T-helper 2 cell (primary cell): ENCODE measurements at places on chromosomes 7 and 10.

DNA sequence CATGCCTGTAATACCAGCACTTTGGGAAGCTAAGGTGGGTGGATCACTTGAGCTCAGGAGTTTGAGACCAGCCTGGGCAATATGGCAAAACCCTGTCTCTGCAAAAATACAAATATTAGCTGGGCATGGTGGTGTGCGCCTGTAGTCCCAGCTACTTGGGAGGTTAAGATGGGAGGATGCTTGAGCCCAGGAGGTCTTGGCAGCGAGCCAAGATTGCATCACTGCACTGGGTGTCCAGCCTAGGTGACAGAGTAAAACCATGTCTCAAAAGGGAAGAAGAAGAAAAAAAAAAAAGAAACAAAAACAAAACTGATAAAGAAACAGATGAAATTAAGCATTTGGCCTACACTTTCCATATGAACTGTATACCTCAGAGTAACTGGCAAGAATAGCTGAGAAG lies 319.2 kb downstream of the PARD3 start:
- DNase-seq = no peak

DNA sequence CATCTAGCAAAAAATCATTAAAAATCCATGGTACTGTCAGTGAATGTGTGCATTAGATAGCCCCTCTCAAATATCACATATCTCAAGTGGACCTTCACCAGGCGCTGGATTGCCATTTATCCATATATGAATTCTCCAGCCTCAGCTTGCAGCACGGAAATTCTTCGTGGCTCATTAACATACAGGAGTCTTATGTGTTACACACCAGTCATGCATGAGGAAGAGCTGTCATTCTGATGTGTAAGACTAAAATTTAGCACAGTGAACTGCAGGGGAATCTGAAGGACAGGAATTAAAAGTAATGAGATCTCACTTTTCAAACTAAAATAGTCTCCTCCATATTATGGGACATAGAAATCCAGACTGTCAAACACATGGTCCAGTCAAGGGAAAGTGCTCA lies 542.4 kb upstream of the DPP6 start:
- DNase-seq = no peak

DNA sequence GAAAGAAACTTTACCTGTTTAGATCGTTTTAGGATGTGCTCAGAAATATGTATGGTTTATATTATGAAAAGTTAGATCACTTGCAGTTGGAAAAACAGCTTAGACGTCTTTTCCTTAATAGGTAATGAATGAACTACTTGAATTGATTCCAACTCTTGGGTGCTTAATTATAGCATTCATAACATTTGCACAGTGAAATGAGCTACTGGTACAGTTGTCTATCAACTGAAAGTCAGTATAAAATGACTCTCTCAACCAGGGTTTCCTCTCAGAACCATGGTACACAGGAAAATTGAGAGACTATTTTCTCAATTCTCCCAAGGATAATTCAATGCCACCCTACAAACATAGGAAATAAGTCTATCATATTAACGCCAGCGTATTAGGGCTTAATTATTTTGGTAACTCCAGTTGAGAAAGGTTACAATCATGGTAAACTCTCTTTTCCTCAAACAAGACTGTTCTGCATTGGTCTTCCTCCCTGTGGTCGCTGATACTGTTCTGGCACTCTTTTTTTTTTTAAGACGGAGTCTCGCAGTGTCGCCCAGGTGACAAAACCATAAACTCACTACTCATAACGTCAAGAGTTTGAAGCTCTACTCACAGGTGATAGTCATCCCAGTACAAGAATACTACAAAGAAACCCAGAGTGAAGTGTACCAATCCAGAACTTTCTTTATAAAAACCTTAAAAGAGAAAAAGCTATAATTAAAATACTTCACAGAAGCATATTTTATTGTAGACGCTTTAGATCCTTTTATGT lies 2.0 kb downstream of the ANLN start:
- DNase-seq = no peak

GRCh38 chr10:126476246-126476645 lies 88.0 kb upstream of the ADAM12 start:
- no peak for DNase-seq

DNA sequence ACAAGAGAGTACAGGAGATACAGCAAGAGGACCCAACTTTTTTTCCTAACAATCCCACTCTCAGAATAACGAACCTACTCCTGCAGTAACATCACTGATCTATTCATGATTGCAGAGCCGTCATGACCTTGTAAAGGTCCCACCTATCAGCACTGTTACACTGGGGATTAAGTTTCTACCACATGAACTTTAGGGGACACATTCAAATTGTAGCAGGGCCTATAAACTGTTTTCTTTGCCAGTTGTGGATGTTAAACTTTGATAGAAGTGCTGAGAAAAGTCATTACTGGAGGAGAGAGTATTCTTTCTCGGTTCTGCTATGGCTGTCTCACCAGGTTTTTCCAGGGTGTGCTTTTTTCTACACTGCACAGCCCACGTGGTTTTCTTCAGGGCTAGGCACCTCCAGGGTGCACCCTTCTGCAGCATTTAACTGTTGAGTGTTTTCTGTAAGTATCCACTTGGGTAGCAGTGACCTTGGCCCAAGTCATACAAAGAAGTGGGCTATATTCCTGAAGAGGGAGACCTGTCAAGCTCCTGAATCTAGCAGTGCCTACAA lies 131.6 kb upstream of the AHR start:
- DNase-seq = no peak

GRCh38 chr10:94353336-94353735 lies 9.4 kb downstream of the NOC3L start:
- DNase-seq = no peak

DNA sequence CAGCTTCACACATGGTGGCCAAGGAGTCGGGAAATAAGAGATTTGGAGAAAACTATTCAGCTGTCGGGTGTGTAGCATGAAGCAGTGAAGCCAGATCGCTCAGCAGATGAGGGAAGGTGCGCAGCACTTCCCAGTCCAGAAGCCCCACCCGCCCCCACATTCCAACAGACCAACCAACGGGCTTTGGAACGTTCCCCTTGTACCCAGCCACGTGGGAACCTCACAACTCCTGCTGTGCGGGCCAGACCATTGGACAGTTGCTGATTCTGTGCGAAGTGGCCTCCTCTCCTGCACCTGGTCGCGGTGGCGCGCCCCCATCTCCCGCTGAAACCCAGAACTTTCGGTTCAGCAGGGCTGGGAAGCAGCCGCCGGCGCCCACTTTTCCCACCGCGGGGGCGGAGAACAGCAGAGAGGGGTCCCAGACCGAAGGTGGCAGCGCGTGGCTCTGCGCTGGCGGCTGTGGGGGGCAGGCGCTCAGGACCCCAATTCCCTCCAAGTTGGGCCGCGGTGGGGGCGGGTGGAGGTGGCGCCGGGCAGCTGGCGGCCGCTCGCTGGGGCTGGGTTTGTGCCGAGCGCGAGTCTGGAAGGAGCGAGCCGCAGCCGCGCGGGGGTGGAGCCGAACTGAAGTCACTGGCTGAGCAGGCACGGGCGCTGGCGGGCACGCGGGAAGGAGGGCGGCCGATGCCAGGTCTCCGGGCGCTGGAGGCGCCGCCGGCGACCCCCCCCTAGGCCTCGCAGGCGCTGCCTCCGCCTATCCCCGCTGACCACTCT lies 1301.5 kb upstream of the SORCS1 start:
- no peak for DNase-seq

DNA sequence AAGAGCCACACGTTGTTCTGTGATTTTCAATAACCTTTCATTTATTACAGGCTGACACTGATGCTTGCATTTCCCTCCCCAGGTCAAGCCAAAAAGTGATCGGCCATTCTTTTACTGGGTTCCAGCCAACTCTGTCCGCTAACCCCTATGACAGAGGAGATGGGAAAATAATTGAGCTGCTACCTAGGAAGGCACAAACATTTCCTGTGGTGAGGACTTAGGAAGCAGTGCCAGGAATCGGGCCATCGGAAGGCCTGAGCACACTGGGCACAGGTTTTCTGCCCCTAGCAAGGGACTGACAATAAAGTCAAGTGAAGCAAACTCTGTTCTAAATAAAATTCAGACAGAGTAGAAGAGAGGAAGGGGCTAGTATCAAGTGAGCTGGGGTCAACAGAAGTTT lies 313.0 kb upstream of the AOAH start:
- DNase-seq = no peak

GRCh38 chr10:125096371-125096770 lies 64.0 kb downstream of the CTBP2 start:
- DNase-seq = peak; percentile 20

DNA sequence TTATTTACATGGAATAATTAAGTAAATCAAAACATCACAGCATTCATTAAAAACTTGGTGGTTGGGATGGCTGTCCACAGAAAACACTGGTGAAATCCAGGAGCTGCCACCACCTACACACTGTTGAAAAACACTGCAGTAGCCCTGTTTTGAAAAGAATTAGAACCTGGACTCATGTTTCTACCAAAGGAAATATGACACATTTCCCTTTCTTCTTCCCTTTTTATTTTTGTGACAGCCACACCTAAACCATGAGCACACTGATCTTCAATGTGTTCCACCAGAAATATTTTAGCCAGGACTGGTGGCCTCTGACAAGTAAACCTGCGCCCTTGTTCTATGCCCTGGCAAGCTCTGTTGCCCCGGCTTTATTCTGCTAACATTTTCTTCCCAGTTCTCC lies 3.3 kb downstream of the TMEM140 start:
- DNase-seq = no peak

DNA sequence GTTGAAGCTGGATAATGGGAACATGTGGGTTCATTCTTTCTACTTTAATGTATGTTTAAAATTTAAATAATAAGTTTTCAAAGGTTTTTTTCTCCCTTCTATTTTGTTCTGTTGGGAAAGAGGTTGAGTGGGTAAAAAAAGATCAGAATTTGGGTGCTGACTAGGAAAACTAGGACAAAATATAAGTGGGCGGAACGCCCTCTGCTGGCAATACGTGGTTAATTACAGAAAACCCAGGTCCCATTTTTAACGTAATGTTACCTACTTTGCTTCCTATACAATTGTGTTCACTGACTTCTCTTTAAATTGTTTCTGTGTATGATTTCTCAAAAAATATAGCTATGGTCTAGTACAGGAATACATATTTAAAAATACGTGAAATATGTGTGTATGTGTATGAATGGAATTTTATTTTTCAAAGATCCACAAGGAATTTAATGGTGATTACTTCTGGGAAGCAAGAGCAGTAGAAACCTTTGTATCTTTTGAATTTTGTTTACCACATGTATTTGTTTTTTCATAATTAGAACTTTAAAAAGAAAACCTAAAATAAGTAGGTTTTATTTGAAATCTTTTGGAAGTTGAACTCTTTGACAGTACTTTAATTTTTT lies 8.7 kb downstream of the ECD start:
- DNase-seq = no peak

- DNase-seq = no peak
These were observed 2.1 kb downstream of the NHLRC2 start for GRCh38 chr10:113856563-113856962.

- DNase-seq = no peak
These were observed 18.3 kb upstream of the WAC start for GRCh38 chr10:28514648-28515047.

DNA sequence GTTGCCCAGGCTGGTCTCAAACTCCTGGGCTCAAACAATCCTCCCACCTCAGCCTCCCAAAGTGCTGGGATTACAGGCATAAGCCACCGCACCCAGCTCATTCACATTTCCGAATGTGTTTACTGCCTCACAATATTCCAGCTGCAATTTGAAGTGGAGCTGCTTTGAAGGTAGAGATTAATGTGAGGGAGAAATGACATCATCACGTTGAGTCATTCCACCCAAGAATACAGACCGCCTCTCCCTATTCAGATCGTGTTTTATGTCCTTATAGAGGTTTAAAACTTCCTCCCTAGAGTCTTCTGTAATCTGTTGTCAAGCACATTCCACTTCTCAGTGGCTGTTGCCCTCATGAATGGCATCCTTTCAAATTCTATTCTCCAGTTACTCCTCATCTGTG lies 100.4 kb upstream of the PDGFA start:
- DNase-seq = no peak

GRCh38 chr10:87979847-87980246 lies 116.4 kb downstream of the PTEN start:
- DNase-seq = no peak

GRCh38 chr10:21364196-21365114 lies 161.0 kb downstream of the SKIDA1 start:
- no peak for DNase-seq

GRCh38 chr7:66205741-66206090 lies 582 bp downstream of the TPST1 start:
- DNase-seq = peak; percentile 2

GRCh38 chr7:135799881-135800280 lies 51.3 kb upstream of the FAM180A start:
- no peak for DNase-seq

DNA sequence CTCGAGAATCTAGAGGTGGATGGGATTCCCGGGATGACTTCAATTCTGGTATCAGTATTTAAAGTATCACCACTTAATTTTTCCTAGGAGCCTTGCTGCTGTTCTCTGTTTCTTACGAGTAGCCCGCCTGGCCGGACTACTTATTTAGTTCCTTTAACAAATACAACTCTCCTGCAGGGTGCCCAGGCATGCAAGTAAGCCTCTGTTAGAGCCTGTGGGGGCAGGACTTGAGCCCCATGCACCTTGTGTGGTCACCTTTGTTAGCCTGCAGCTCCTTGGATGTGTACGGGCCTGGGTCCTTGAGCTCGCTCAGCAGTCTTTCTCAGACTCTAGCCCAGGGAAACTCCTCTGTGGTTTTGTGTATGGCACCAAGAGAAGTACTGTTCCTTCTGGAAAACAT lies 16.1 kb downstream of the EIF4H start:
- no peak for DNase-seq

DNA sequence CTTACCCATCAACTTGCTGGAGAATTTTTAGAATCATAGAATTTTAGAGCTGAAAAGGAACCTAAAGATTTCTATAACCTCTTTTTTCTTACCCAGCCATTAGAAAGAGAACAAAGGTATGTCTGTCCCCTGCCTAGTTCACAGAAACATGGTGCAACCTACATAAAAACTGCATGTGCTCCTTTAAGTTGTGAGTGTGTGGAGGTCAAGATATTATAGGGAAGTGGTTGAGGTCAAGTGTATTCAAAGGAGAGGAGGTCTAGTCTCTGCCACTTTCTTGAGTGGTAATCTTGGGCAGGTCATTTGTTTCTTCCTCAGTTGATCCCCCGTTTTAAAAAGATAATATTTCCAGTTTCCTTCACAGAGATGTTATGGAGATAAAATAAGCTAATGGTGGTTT lies 6.4 kb downstream of the UBTD1 start:
- no peak for DNase-seq

DNA sequence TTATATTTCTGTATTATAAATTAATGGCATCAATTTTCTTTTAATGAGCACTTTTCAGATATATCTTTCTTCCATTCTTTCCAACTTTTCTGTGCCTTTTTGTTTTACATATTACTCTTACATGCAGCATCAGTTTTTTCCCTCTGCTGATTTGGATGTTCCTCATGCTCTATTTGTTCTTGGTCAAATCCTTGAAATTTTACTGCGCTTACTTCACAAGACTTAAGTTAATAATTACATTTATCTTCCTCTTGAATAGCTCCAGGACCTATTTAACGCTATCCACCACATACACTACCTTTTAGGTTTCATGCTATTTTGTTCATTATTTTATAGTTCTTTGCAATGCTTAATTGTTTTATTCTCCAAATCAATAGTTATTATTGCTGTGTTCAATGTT lies 97.6 kb upstream of the CTTNBP2 start:
- DNase-seq = no peak

GRCh38 chr7:86975914-86976313 lies 83.5 kb downstream of the ELAPOR2 start:
- no peak for DNase-seq
